Suprapubic skin (tissue), 4 donors: ENCODE measurements at places on chromosomes 16 and 17. TPM values are rescaled to one million over a fixed set of nuclear protein-coding genes. Genes with fewer than 3 reads are reported as not detected.

The MTSS2 gene
- total RNA-seq, result 39.2 TPM

The KRTAP4-6 gene
- total RNA-seq, result not detected

The CD300LB gene
- not detected for total RNA-seq

The UBTF gene
- 54.8 TPM for total RNA-seq

The KRTAP9-2 gene
- not detected for total RNA-seq

The TBC1D3L gene
- total RNA-seq, result 27.6 TPM

The AHSP gene
- total RNA-seq, result not detected

The KRT33B gene
- 194 TPM for total RNA-seq

The RAC3 gene
- 13.7 TPM for total RNA-seq

The TSPAN10 gene
- total RNA-seq, result 0.99 TPM

DNA sequence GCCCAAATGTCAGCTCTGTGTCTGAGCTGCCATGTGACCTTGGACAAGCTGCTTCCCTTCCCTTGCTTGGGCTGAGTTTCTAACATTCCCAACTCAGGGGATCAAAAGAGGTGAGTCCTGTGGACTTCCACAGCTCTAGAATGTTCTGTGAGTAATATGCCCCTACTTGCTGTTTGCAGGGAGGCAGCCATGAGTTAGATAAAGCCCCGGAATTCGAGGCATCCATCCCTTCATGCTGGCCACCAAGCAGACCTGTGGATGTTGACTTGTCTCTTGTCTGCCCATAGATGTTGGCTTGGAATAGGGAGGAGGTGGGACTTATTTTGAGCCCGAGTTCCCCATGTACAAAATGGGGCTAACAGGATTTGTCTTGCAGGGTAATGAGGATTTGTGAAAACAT, 36.2 kb downstream of the KSR1 start:
- no peaks in the 10 kb centered on the region for H3K27me3 ChIP-seq
- no peak overlapping the region for H3K27ac ChIP-seq
- DNase-seq, result no peak
- H3K4me1 ChIP-seq, result peaks cover 84% of the 10 kb centered on the region

DNA sequence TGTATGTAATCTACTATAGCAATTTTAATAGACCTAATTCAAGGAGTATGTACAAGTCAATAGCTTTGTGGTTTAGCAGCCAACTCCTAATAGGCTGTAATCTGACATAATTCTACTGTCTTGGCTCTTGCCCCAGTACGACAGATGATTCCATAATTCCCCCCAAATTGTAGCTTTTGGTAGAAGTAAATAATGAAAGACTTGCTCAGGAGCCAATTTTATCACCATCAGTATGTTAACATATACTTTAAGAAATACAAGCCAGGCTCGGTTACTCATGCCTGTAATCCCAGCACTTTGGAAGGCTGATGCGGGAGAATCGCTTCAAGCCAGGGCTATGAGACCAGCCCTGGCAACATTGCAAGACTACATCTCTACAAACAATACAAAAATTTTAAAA, 53.9 kb downstream of the AP2B1 start:
- peaks cover 76% of the 10 kb centered on the region for H3K36me3 ChIP-seq
- no peak overlapping the region for H3K27ac ChIP-seq
- H3K4me1 ChIP-seq, result no peaks in the 10 kb centered on the region
- no peak for DNase-seq
- no peak overlapping the region for H3K4me3 ChIP-seq
- no peaks in the 10 kb centered on the region for H3K27me3 ChIP-seq

GRCh38 chr17:11917415-11917814, 79.9 kb downstream of the ZNF18 start:
- H3K27me3 ChIP-seq, result no peaks in the 10 kb centered on the region
- no peaks in the 10 kb centered on the region for H3K4me1 ChIP-seq
- H3K4me3 ChIP-seq, result no peak overlapping the region
- H3K36me3 ChIP-seq, result no peaks in the 10 kb centered on the region
- H3K27ac ChIP-seq, result no peak overlapping the region
- DNase-seq, result no peak

GRCh38 chr17:78170692-78171590, 2.6 kb downstream of the SYNGR2 start:
- no peak overlapping the region for H3K27ac ChIP-seq
- no peaks in the 10 kb centered on the region for H3K27me3 ChIP-seq
- no peak for DNase-seq
- H3K36me3 ChIP-seq, result peaks cover 18% of the 10 kb centered on the region
- H3K4me1 ChIP-seq, result peaks cover 76% of the 10 kb centered on the region
- no peak overlapping the region for H3K4me3 ChIP-seq

GRCh38 chr16:12601290-12601900, 202.3 kb downstream of the CPPED1 start:
- no peak overlapping the region for H3K27ac ChIP-seq
- no peaks in the 10 kb centered on the region for H3K27me3 ChIP-seq
- no peaks in the 10 kb centered on the region for H3K4me1 ChIP-seq
- H3K4me3 ChIP-seq, result no peak overlapping the region
- no peaks in the 10 kb centered on the region for H3K36me3 ChIP-seq
- DNase-seq, result no peak

- peaks cover 16% of the 10 kb centered on the region for H3K27me3 ChIP-seq
- H3K27ac ChIP-seq, result no peak overlapping the region
- DNase-seq, result no peak
Observed at GRCh38 chr16:68364561-68364998, 53.8 kb downstream of the PRMT7 start.

GRCh38 chr17:30600830-30601494, 123.8 kb downstream of the GOSR1 start:
- peak overlapping the region; percentile 93 for H3K4me3 ChIP-seq
- H3K27me3 ChIP-seq, result no peaks in the 10 kb centered on the region
- no peaks in the 10 kb centered on the region for H3K36me3 ChIP-seq
- H3K27ac ChIP-seq, result peak overlapping the region; percentile 92
- peaks cover 21% of the 10 kb centered on the region for H3K4me1 ChIP-seq

DNA sequence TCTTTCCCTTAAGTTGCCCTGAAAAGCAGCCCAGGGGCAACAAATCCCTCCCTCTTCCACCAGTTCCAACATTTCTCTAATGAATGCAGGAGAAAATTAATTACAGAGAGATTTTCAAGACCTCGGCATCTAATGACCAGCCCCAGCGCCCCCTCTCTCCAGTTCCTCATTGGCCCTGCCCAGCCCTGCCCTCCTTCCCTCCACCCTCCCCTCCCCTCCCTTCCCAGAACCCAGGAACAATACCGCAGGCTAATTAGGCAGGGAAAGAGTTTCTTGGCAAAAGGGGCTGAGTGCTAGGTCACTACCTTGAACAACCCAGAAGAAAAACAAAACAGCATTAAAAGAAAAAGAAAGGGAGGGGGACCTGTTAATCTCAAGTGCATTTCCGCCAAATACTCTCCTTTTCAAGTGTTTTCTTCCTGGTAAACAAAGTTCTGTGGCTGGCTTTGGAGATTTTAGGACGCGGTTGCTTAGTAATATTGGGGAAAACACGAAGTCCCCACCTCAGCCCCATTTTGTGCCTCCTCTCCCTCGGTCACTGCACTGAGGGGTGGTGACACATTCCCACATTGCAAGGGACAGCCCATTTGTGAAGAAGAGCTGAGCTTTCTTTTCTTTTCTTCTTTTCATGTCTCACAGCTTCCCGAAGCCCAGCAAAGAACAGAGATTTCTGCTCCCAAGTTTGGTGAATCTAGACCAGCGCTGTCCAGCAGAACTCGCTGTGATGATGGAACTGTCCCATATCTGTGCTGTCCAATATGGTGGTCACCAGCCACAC, 215.4 kb downstream of the SOX9 start:
- H3K36me3 ChIP-seq, result no peaks in the 10 kb centered on the region

- H3K27ac ChIP-seq, result no peak overlapping the region
- H3K36me3 ChIP-seq, result peaks cover 14% of the 10 kb centered on the region
- H3K4me3 ChIP-seq, result no peak overlapping the region
- DNase-seq, result no peak
Observed at GRCh38 chr17:606508-607250, 108.0 kb downstream of the VPS53 start.

DNA sequence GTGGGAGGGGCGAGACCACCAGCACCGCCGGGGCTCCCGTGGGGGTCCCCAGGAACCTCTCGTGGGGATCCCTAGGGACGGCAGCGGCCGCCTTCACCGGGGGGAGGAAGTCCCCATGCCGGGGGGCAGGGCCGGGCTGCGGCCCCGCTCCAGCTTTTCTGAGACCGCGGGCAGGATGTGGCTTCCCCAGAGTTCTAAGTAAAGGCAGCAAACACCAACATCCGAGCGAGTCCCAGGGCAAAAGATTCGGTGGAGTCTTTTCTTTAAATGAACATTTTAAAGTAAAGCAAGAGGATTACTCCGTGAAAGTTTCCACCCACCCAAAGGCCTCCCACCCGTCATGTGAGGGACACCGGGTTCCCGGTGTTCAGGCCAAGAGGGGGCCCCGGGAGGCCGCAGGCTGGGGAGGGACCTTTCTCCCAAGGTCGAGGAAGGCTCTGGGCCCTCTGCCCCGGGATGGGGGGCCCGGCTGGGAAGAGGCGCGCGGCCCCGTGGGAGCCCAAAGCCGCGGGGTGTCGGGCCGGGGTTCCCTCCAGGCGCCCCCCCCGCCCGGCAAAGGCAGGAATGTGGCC, 137.2 kb upstream of the RPH3AL start:
- peak overlapping the region; percentile 34 for H3K27ac ChIP-seq
- H3K36me3 ChIP-seq, result no peaks in the 10 kb centered on the region
- no peak for DNase-seq
- H3K27me3 ChIP-seq, result no peaks in the 10 kb centered on the region

DNA sequence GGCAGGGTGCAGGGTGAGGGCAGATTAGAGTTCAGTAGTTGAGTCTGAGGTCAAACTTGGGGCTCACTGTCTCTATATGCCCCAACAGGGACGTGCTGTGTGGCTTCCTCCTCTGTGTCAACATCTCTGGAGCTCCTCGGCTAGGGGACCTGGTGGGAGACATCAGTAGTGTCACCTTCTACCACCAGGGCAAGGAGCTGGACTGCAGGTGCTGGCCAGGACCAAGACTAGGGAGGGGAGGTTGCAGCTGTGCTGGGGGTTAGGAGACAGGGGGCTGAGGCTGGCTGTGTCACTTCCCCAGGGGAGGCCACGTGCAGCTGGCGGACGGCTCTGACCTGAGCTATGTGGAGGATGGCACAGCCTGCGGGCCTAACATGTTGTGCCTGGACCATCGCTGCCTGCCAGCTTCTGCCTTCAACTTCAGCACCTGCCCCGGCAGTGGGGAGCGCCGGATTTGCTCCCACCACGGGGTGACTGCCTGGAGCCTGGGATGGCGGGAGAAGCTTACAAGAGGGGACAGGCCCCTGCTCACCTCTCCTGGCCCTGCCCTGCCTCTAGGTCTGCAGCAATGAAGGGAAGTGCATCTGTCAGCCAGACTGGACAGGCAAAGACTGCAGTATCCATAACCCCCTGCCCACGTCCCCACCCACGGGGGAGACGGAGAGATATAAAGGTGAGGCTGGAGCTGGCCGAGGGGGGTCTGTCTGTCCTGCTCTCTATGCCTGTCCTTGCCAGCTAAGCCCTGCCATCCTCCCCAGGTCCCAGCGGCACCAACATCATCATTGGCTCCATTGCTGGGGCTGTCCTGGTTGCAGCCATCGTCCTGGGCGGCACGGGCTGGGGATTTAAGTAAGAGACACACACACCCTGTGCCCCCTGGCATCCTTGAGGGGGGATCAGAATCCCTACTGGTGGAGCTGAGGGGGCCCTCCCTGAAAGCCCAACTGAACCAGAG, 18.9 kb downstream of the ADAM11 start:
- no peak overlapping the region for H3K4me3 ChIP-seq
- no peak overlapping the region for H3K27ac ChIP-seq
- DNase-seq, result no peak
- H3K27me3 ChIP-seq, result peaks cover 28% of the 10 kb centered on the region

GRCh38 chr17:33778505-33779233, 476.4 kb upstream of the CCL2 start:
- no peak overlapping the region for H3K4me3 ChIP-seq
- no peak overlapping the region for H3K27ac ChIP-seq
- DNase-seq, result no peak
- H3K36me3 ChIP-seq, result no peaks in the 10 kb centered on the region

DNA sequence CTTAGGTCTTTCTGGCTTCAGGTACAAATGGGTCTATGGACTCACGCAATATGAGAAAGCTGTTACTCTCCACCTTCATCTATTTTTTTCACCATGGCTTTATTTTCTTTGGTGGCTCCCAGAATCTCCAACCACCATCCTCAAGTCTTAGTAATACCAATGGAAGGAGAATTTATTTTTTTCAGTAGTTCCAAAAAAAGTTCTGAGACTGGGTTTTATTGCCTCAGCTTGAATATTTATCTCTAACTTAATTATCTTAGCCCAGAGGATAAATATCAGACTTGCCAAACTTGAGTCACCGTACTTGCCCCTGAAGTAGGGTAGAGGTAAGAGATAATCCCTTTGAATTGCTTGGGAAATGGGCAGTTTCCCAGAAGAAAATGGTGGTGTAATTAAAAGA, 23.2 kb upstream of the CACNG3 start:
- H3K36me3 ChIP-seq, result no peaks in the 10 kb centered on the region
- no peak overlapping the region for H3K27ac ChIP-seq
- H3K4me1 ChIP-seq, result no peaks in the 10 kb centered on the region
- no peaks in the 10 kb centered on the region for H3K27me3 ChIP-seq
- no peak for DNase-seq

GRCh38 chr17:75288770-75289114, 491 bp downstream of the SLC25A19 start:
- H3K36me3 ChIP-seq, result peaks cover 11% of the 10 kb centered on the region
- H3K27me3 ChIP-seq, result no peaks in the 10 kb centered on the region
- no peak for DNase-seq

DNA sequence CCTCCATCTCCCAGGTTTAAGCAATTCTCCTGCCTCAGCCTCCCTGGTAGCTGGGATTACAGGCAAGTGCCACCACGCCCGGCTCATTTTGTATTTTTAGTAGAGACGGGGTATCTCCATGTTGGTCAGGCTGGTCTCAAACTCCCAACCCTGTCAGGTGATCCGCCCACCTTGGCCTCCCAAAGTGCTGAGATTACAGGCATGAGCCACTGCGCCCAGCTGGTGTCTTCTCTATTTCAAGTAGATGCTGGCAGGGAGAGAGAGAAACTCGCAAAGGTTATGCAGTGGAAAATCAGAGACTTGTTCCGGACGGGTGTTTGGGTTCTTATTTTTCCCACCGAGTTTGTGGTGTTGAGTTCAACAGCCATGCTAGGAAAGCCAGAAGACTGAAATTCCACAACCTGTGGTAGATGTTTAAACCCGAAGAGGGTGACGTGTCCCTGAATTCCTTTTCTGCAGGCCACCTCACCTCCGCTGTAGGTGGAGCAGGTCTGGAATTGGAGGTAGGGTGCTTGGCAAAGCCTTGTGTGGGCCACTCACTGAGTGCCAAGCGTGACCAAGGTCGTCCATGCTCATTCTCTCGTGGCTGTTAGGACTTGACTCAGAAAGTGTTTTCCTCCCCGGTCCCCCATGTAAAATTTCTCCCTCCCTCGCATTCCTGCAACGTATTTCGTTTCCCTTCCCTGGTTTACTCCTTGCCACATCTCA, 7.3 kb upstream of the ZDHHC7 start:
- DNase-seq, result no peak
- no peaks in the 10 kb centered on the region for H3K36me3 ChIP-seq
- H3K4me3 ChIP-seq, result no peak overlapping the region
- peaks cover 14% of the 10 kb centered on the region for H3K4me1 ChIP-seq

DNA sequence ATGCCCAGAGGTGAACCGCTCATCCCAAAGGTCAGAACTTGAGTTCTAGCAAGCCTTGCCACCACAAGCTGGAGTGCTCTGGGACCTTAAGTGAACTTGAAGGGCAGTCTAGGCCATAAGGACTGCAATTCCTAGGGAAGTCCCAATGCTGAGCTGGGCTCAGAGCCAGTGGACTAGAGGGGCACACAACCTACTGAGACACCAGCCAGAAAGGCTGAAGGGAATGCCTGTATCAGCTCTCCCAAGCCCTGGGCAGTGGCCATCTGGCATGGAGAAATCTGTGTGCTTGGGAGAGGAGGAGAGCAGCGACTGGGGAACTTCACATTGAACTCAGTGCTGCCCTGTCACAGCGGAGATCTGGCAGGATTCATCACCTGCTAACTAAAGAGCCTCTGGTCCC, 201.3 kb downstream of the CEP112 start:
- no peak for DNase-seq
- no peaks in the 10 kb centered on the region for H3K4me1 ChIP-seq
- no peak overlapping the region for H3K27ac ChIP-seq
- no peak overlapping the region for H3K4me3 ChIP-seq
